ENCODE measurements at places on chromosomes 1 and 21. TPM values are rescaled to one million over a fixed set of nuclear protein-coding genes. Genes with fewer than 3 reads are reported as not detected.

The ANGPTL3 gene
- not detected for polyA plus RNA-seq

The LCE3E gene
- not detected for polyA plus RNA-seq

The PADI2 gene
- polyA plus RNA-seq, result 1.3 TPM

The AADACL4 gene
- polyA plus RNA-seq, result not detected

The SPATA46 gene
- polyA plus RNA-seq, result not detected

The LHX8 gene
- polyA plus RNA-seq, result not detected

The GPR153 gene
- polyA plus RNA-seq, result not detected

The PRDM16 gene
- polyA plus RNA-seq, result not detected

The SMPDL3B gene
- polyA plus RNA-seq, result 152 TPM
